Kidney epithelial cell (primary cell): ENCODE measurements at places on chromosomes 1 and 21.
A peak's percentile ranks its signal among the peaks of the same experiment; 100 is the strongest.

DNA sequence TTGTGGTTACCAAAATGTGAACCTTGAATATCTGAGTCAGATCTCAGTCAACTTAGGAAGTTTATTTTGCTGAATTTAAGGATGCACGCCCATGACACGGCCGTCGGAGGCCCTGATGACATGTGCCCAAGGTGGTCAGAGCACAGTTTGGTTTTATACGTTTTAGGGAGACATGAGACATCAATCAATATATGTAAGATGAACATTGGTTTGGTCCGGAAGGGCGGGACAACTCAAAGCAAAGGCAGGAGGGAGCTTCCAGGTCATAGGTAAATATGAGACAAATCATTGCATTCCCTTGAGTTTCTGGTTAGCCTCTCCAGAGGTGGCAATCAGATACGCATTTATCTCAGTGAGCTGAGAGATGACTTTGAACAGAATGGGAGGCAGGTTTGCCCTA lies 1.0 kb upstream of the PRMT2 start:
- DNase-seq, result no peak

DNA sequence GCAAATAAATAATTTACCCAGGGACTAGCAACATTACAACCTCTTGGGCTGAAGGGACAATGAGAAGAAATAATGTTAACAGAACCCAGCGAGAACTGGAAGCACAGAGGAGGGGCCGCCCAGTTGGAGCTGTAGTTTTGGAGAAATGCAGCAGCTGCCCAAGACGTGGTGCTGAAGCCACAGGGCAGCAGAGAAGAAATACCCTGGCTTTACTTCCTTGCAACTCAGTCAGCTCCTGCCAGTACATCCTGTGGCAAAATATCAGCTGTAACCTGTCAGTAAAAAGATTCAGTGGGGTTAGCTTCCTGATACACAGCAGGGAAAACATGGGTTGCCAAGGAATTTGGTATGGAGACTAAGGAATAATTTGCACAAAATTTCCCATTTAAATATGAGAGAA lies 283.6 kb upstream of the USP25 start:
- DNase-seq, result no peak

- DNase-seq, result no peak
Observed at GRCh38 chr1:115723756-115724155, 44.8 kb downstream of the CASQ2 start.

DNA sequence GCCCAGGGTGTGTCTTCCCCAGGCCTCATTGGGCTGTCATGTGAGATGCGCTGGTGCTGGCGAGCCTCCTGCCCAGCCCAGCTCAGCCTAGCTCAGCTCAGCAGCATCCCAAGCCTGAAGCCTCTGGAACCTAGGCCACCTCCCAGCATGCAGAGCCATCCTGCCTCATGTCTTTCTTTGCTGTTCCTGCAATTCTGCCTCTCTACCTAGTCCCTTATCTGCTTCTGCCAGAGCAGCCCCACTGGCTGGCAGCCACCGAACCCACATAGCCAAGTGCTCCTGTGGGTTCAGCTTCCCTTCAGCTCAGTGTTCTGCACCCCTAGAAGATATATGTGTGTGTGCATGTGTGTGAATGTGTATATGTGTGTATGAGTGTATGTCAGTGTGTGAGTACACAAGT lies 291.5 kb upstream of the VAMP3 start:
- DNase-seq, result no peak

DNA sequence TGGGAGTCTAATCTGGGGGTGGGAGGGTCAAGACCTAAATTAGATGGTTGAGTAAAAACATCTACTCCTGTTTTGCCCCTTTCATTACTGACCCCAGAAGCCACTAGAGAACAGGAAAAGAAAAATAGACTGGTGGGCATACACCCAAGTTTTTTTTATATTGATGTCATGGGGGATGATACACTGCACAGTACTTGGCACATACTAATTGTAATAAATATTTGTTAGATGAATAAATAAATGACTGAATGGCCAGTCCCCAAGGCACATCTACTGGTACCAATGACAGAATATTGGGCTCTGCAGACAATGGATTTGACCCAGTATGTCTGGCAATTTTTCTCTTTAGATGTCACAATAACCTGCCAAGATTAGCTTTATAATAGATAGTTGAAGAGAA lies 36.8 kb upstream of the PTBP2 start:
- no peak for DNase-seq

GRCh38 chr1:67652800-67653199 lies 32.2 kb upstream of the GADD45A start:
- DNase-seq, result peak; percentile 47

DNA sequence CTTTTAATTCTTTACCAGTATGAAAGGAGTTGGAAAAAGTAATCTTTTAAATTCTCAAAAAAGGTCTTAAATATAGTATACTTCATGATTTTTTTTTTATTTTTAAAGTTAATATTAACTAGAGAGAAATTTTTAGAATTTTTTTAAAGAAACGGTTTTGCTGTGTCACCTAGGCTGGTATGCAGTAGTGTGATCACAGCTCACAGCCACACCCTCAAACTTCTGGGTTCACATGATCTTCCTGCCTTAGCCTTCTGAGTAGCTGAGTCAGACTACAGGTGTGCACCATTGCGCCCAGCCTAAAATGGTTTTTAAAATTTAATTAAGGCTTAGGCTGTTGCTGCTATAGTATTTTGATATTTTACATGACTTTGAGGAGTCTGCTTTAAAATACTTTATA lies 52.4 kb downstream of the TLCD4 start:
- DNase-seq, result peak; percentile 73

DNA sequence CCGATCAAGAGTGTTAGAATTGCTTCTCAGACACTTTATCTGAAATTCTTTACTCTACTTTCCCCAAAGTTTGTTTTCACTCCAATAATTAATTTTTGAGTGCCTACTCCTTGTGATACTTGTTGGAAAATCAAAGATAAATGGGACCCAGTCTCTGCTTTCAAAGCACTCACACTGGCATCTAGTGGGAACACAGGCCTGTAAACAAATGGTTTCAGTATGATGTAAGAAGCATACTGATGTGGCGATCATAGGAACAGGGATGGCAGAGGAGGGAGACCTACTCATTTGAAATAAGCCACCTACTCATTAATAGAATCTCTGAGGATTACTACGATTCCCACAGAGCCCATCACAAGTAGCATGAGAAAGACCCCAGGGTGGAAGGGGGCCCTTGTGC lies 273.7 kb upstream of the ST6GALNAC5 start:
- no peak for DNase-seq
